CMK (cell line): ENCODE measurements at places on chromosomes 2 and 18.

DNA sequence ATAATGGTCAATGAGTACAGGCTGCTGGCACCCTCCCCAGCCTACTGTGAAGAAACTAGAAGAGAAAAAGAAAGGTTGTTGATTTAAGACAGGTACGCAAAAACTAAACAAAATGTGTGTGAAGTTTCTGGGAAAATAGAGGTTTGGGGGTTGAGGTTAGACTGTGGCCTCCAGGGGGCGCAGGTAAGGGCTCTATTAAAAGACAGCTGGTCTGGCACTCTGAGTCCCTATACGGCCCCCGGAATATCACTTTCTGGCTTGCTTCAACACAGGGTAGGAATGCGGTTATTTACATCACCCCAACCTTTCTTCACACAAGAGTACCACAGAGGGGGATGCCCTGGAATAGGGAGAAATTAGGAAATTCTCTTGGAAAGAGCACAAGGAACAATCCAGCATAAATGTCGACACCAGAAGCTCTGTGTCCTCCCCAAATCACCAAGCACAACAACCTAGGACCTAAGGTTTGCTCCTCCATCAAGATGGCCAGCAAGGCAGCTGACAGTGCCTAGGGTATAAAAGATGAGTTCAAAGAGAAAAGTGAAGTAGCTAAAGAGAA, 480.8 kb upstream of the KLHL29 start:
- DNase-seq: peak; percentile 3

GRCh38 chr2:48278590-48278989, 251.4 kb upstream of the STON1 start:
- DNase-seq: no peak

DNA sequence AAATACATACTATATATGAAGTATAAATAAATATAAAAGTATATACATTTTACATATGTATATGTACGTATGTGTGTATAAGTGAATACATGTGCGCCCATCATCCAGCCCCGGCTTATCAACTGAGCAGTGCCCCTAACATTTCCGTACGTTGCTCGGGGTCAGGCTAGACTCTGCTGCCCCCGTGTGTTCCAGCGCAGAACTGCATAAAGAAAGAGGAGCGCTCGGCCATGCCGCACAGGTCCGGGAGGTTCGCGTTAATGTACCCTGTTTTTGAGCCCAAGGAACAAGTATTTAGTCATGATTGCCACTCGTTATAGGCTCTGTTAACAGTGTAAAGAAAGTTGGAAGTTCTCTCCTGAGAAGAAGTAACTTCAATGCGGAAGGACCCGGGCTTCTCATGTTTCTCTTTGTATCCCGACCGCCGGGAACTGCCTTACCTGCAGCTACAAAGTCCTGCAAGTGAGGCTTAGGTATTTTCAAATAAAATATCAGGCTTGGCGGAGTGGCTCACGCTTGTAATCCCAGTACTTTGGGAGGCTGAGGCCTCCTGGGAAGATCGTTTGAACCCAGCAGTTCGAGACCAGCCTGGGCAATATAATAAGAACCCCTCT, 55.7 kb downstream of the CD8B2 start:
- peak; percentile 29 for DNase-seq

DNA sequence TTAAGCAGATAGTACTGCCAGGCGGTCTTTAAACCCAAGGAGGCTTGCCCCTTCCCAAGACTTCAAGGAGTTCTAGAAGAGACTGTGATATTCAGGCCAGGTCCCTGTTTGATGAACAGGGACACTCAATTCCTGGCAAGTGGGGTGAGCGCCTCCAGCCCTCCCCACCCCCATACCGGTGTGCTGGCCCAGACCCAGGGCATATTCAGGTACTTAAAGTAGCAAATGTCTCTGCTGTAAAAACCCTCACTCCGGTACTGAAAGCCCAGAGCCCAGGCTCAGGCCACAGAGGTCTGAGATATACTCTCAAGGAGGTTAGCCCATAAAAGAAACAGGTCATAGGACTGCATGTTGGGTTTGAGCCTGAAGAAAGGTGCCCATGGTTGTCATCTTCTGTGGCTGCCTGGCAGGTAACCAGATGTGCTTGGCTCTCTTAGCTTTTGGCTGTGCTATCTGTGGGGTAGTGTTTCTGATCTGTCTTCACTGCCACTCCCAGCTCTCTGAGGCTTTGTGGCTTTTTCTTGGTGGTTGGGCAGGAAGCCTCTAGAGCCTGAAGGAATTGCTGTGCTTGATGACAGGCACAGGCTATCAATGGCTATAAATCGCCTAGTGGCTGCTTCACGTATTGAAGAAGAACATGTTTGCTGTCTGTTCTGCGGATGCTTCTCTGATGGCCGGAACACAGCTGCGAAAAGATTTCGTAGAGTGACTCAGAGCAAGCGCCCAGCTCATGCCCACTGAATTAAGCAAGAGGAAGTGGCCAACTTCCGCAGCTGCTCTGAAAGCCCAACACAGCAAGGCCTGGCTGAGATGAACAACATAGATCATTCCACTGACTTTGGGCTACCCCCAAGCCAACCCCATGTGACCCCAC, 63.3 kb upstream of the ALPP start:
- peak; percentile 83 for DNase-seq

- DNase-seq: no peak
Observed at GRCh38 chr2:1787755-1788477, 43.6 kb upstream of the PXDN start.

DNA sequence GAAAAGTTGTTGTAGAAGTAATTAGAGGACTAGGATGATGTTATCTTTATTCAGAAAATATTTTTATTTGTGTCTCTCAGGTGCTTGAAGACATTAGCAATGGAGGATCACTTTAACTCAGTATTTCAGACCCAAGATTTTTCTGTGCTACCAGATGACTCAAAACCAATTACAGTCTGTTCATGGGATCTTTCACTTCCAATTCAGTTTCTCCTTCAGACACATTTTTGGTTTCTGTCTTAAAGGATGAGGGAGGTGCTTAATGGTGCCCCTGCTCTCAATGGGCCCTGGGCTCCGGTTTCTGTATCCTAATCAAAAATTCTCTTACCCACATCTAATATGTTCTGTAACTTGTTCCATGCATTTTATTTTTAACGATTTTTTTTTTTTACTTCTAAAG, 53.7 kb upstream of the HDAC4 start:
- no peak for DNase-seq

- no peak for DNase-seq
Observed at GRCh38 chr2:150169237-150169629, 318.2 kb downstream of the RND3 start.

DNA sequence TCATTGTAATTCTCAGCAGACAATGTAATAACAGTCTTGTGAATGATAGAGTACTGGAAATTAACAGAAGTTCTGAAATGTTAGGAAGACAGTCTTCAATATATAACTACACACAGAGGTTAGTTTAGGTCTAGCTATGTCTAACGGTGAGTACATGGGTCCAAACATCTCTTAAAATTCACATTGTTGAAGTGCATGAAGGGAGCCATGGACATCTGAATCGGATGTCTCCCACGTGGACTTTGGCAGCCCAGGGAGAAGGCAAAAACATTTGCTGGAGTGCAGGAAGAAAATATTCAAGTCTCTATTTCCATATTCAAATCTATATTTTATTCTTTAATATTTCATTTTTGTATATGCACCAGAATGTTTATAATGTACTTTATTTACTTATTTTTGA, 34.8 kb downstream of the CACNB4 start:
- no peak for DNase-seq

GRCh38 chr2:102304268-102304667, 7.1 kb upstream of the IL1RL1 start:
- DNase-seq: no peak

DNA sequence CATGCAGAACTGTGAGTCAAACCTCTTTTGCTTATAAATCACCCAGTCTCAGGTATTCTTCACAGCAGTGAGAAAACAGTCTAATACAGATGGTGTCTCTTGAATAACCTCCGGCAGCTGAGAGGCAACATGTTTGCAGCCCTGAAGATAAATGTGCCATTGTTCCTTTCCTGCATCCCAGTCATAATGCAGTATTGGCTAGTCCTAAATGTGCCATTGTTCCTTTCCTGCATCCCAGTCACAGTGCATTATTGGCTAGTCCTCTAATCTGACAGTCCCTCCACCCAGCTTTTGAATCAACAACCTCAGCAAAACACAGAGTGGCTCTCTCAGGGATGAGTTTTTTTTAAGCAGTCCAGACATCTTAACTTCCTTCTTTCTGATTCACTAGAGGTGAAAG, 550.7 kb downstream of the RIT2 start:
- DNase-seq: no peak

DNA sequence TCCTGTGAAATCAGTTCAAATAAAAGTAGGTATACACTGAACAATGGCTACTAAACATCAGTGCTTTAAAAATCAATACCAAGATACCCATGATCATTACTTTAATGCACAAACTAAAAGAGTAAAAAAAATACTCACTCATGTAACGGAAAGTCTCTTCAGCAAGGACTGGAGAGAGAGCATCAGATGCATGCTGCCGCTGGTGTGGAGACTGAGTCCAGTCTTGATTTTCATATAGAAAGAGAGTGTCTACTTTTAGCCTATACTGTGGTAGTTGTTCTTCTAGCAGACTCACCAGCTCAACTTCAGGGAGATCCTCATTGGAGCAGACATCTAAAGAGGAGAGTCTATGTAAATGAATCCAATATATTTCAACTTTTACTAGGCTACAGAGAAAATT, 44.0 kb downstream of the TRAK2 start:
- no peak for DNase-seq

- DNase-seq: no peak
Observed at GRCh38 chr2:156565066-156565710, 129.0 kb downstream of the GPD2 start.

- no peak for DNase-seq
Observed at GRCh38 chr2:212117926-212118325, 420.7 kb downstream of the ERBB4 start.

DNA sequence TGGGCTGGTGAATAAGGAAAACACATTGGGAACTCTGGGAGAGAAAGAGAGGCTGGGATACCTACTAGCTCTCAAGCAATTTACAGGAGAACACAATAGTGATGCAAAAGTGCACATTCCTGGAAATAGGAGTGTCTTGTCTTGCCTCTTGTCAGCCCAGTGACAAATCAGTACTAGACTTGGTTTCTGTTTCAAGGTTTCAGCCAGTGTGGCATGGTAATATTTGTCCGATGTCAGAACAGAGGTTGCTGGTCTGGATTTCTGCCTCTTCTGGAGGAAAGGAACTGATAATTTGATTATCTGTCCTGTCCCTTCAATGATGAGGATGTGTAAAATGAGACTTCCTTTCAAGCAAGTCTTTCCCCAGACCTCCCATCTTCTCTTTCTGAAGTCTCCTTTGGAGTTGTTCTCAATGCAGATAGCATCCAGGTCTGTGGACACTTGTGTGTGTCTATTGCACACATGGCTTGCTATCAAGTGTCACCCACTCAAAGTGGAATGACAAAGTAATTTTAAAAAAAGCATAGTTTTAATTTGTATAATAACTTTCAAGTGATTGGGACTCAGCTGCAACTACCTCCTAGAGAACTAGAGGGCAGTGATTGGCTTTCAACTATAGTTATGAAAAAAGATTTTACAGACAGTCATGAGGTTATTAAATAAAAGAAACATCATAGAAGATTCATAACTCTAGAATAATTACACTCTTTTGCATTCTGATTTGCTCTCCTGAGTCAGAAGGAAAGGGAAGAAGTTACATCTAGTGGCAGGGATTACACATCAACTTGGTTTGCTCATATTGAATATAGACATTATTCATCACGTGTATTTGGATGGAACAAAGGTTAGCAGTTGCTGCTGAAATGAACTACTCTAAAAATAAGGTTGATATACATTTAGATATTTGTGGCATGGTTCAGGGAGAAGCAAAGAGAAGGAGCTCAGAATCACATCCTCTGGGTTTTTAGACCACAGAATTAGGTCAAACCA, 4.5 kb downstream of the GPR39 start:
- DNase-seq: no peak

DNA sequence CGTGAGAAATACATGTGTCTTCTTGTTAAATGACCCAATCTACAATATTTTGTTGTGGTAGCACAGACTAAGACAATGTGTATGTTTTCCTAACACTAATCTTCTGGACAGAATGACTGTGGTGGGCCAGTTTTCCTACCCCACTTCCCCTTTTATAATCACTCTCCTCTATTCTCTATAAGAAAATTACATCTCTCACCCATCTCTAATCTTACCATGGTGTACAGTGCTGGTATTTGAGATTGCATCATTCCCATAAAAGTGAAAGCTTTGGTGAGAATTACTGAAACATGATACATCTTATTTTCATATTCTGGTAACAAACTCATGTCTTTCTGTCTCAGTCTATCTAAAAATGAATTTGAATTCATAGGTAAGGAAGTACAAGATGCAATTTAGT, 40.5 kb downstream of the CAVIN2 start:
- DNase-seq: no peak

- no peak for DNase-seq
Observed at GRCh38 chr18:48200631-48201336, 208.4 kb downstream of the ZBTB7C start.

DNA sequence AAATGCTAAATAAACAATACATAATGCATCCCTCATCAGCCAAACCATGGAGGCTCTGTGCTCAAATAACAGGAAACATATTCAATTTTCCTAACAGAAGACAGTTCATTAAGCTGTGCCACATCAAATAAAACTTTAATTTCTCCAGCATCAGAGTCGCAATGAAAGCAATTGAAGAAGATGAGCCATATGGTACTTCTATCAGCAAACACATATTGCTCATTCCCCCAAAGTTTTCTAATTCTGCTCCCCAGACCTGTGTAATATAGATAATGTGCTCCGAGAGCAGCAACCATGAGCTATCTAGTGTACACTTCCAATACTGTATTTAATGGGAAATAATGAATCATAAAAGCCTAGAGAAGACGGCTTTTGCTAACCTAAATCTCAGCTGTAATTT, 263.2 kb downstream of the MEIS1 start:
- DNase-seq: no peak

GRCh38 chr2:158154596-158154995, 52.9 kb downstream of the UPP2 start:
- no peak for DNase-seq

DNA sequence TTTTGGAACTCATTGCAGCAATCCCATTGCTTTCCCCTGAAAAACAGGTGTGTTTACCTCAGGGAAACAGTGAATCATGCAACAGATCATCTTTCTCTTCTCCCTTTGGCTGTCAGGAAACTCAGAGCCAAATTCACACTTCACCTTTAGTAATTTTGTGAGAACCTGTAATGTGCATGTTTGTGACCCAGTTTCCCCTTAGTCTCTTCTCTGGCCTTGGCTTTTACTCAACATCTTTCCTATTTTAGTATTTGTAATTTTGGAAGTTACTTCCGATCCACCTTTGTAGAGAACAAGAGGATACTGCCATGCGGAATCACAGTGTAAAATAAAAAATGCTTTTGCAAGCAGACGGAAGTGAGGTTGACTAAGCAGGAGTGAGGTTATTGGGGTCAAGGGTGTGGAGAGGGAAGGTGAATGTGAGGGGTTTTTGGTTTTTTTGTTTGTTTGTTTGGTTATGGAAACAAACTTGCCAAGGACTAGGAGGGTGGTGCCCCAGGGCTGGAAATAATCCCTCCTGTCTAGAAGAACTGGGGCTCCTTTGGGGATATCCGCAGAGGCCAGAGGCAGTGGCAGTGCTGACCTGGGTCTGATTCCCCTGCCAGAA, 14.0 kb downstream of the ASPRV1 start:
- no peak for DNase-seq

- no peak for DNase-seq
Observed at GRCh38 chr2:111632661-111633060, 251.3 kb downstream of the ANAPC1 start.
